ENCODE measurements at places on chromosomes 6 and 20.
A peak's percentile ranks its signal among the peaks of the same experiment; 100 is the strongest.

DNA sequence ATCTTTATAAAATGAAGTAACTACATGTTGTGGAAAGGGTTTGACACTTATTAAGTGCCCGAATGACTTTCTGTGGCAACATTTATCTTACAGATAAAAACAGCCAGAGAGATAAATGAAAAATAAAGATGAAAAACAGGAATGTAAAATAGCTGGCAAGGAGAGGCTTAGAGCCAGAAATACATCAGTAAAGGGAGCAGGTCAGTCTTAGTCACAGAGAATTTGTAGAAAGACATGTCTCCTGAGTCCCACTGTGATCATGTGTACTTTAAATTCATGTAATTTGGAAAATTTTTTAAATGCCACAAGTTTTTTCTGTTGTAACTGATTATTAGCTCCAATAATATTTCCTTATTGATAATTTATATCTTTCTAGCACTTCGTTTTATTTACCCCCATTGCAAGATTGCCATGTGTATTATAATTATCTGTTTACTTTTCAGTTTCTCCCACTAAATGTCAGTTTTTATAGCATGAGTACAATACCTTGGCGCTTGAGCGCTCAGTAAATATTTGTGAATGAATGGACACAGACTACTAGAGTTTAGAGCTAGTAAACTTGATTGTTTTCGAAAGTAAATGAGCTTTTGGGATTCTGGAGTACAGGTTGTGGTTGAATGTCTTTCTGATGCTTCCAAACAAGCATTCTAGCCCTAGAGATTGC, 15.2 kb downstream of the TAB2 start:
- no peak for DNase-seq

- DNase-seq = no peak
Measured at GRCh38 chr20:36591854-36592641, 13.5 kb upstream of the RAB5IF start.

DNA sequence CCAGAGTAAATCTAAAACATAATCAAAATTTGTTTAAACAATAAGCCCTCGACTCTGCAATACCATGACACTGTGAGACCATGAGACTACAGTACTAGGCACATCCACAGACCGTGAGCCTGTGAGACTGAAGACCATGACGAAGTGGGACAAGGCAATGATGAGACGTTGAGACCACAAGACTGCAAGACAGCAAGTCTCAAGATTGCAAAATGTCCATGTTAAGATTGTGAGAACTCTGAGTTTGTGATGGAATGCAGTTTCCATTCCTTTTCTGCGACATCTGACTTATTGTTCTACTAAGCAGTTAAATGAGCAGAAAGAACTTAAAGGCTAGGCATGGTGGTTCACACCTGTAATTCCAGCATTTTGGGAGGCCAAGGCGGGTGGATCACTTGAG, 102.1 kb upstream of the PHACTR1 start:
- no peak for DNase-seq

GRCh38 chr6:62740171-62740570, 454.1 kb upstream of the KHDRBS2 start:
- no peak for DNase-seq

DNA sequence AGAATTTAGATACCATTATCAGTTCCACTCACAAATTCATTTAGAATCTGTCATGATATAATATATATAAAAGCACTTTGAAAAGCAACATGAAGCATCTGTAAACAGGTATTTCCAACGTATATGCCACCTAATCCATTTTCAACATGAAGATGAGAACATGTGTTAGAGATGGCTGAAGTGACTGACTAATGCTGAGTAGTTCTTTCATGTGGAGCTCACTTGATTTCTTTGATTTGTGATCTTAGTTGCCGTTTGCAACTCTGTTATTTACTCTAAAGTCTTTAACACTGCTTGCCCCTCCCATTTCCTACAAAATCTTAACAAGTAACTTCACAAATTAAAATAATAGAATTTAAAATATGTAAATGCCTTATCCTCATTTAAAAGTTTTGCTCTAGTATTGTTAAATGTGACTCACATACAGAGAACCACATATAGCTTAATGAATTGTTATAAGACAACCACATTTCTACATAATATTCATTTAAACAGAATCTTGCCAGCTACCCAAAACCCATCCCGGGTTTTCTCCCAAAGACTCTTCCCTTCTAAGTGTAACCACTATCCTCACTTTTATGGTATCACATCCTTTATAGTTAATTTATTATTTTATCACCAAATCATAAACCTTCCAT, 78.3 kb downstream of the ME1 start:
- no peak for DNase-seq

DNA sequence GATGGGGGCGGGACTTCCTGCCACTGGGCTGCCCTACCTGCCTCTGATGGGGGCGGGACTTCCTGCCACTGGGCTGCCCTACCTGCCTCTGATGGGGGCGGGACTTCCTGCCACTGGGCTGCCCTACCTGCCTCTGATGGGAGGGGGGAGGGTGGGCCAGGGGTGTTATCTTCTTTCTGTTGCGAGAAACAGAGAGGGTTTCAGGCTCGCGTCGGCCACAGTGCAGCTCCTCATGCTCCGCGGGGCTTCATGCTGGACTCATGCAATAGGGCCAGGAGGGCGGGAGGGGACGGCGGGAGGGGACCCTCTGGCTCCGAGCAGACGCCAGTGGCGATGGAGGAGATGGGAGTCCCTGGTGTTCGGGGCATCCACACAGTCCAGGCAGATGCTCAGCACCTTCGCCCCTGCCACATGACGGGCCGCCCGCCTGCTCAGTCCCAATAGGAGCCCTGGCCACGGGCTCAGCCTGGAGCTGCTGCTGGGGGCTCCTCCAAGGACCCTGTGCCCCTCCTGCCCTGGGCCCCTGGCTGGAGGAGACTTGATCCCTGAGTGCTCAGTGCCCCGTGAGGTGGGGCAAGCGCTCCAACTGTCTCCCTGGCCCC, 48.8 kb upstream of the CHRNA4 start:
- DNase-seq = no peak

DNA sequence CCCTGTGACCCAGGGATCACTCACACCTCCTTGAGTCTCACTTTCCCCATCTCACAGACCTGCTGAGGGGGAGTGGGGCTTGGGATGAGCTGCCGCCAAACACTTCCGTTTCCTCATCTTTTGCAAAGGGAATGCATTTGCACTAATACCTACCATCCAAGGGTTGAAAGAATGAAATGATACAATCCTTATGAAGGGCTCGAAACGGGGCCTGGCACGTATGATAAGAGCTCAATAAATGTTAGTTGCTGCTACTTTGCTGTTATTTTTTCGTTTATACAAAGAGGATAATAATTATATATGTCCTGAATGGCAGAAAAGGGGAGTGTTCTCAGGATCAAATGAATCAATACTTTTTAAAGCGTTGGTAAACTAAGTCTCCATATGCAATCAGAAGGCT, 6.1 kb upstream of the TFAP2D start:
- DNase-seq = no peak

DNA sequence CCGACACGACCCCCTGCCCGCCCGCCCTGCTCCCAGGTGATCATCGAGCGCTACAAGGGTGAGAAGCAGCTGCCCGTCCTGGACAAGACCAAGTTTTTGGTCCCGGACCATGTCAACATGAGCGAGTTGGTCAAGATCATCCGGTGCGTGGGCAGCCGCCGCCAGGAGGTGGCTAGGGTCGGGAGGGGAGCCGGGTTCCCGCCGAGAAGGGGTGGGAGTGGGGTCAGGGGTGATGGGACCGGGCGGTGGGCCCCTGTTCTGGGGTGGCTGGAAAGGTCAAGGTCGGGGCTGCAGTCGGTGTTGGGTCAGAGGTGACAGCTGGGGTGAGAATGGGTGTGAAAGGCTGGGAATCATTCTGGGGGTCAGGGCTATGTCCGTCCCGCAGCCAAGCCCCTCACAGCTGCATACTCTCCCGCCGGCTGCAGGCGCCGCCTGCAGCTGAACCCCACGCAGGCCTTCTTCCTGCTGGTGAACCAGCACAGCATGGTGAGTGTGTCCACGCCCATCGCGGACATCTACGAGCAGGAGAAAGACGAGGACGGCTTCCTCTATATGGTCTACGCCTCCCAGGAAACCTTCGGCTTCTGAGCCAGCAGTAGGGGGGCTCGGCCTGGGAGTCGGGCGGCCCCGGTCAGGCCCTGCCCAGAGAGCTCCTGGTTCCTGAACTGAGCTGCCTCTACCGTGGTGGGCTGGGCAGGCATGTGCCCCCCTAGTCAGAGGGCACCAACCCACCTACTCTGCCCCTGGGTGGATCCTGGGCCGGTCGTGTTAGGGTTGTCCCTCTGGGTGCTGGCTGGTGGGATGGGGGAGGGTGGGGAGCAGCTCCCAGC, 1.0 kb downstream of the MAP1LC3A start:
- DNase-seq = no peak

- no peak for DNase-seq
Measured at GRCh38 chr6:168634541-168635328, 193.8 kb downstream of the SMOC2 start.

GRCh38 chr20:30816182-30816645, 441.2 kb upstream of the DEFB115 start:
- DNase-seq = no peak

- DNase-seq = no peak
Measured at GRCh38 chr6:13517116-13517515, 29.7 kb upstream of the GFOD1 start.

- no peak for DNase-seq
Measured at GRCh38 chr6:158793432-158793831, 25.7 kb downstream of the EZR start.

- DNase-seq = no peak
Measured at GRCh38 chr20:41405436-41405835, 38.8 kb upstream of the EMILIN3 start.

DNA sequence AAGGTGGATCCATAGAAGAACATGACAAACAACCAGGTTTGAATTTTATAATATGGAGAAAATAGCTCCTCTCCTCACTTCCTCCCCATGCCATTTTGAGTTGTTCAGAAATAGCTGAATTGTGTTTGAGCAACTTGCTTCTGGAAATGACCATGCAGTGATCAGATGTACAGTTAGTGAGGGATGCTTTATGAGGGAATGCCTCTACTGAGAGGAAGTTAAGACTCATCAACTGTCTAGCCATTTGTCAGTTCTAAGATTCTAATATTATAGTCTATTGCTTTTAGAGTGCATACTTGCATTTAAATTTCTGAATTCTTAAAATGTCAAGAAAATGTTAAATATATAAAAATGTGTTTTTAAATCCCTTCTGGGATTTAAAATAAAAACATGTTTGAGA, 3.8 kb downstream of the LAMA2 start:
- no peak for DNase-seq

DNA sequence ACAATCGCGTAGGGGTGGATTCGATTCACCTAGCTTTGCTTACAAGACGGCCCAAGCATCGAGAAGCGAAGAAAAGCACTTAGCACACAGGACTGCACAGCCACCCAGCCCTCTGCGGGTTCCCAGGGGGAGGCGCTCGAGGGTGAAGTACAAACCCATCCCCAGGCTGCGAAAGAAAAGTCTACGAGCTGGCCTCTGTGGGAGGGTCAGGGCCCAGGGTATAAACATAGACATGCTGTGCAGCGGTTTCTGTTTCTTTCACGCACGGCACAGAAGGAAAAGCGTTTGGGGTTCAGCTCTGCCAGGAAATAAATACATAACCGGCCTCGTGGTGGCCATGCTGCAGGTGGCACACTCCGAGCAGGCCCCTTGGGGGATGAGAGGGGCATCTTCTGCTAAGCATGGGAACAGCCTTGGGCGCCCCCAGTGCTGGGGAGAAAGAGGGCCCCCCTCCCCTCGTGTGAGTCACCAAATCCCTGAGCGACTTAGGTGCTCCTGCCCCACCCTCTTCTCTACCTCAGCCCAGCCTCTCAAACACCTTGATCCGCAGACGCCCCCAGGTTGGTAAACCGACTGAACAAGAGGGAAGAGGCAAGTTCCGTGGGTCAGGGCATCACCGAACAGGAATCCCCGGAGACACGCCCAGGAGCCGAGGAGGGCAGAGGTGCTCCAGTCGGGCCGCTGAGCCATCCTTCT, 91.6 kb upstream of the RIPOR2 start:
- no peak for DNase-seq

DNA sequence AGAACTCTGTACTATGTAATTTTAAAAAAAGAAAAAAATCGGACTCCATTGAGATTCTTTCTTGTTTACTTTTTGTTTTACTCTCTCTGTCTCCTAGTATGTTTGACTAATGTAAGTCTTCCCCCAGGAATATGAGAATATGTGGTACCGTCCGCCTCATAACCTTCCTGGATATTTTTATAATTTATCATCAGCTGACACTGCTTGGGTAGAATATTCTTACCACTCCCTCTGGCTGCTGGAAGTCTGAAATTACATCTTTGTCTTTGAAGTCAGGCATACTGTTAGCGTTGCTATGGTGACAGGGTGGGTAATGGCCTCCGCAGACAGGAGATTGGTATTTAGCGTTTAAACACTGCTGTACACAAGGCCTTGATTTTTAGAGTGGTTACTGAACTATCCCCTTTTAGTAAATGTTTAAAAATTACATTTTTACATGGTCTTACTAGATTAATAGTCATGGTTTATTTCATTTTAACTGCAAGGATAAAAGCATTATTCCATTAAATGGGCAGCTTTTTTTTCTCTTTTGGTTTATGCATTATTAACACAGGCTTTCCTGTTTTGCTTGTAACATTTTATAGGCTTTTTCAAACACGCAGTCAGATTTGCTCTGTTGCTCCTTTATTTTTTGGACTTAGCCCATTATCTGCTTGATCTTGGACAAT, 176.4 kb downstream of the ARID1B start:
- DNase-seq = peak; percentile 80

- DNase-seq = peak; percentile 77
Measured at GRCh38 chr20:63626424-63627128, at the start of gene GMEB2. GMEB2 (minus strand) TSS chr20:63627101; CDS start chr20:63619397, 7,704 bp downstream.

- no peak for DNase-seq
Measured at GRCh38 chr6:161745594-161746141, 471.8 kb upstream of the AGPAT4 start.

DNA sequence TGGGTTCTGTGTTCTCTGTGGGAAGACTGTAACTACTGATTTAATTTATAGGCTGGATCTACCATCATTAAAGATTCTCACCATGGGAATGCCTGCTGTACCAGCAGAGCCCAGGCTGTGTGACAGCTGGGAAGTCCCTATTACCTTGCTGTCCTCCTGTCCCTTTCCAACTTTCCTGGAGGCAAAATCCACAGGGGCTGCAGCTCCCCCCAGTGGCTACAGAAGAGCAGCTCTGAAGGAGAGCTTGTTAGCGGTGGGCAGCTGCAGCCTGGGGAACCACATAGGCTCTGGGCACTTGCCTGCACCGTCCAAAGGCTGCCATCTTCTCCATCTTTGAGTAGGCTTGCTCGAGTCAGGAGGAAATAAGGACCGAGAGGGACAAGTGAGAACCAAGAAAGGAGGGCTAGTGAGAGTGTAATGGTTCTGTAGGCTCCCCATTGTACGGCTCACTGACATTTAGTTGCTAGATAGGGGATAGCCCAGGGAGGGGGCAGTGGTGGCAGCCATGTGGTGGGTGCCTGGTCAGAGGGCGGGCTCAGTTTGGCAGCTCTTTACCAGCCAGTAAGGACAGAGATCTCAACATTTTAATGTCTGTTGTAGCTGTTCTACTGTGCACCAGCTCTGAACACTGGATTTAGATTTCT, 155.1 kb upstream of the MLIP start:
- DNase-seq = peak; percentile 84

DNA sequence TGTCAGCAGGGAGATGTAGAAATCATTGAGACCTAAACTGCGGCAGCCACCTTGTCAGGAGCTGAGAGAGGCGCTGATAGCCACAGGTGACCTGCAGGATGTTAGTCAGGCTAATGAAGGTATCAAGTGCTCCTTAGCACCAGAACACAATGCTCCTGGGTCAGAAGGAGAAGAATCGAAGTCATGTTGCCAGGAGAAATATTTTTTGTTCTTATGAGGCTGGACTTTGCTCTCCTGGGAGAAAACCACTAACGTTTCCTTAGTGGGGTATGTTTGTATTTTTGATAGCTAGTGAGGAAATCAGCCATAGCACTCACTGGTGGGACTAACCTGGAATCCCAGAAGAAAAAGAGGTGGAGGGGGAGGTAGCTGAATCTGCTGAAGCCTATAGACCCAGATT, 120.9 kb upstream of the LRFN2 start:
- no peak for DNase-seq
